Stimulated activated CD4-positive, alpha-beta T cell treated with anti-CD3 and anti-CD28 coated beads, Interleukin-4, amount 100 ng/mL, for 1 hour (primary cell): ENCODE measurements at places on chromosomes 6 and 20.

DNA sequence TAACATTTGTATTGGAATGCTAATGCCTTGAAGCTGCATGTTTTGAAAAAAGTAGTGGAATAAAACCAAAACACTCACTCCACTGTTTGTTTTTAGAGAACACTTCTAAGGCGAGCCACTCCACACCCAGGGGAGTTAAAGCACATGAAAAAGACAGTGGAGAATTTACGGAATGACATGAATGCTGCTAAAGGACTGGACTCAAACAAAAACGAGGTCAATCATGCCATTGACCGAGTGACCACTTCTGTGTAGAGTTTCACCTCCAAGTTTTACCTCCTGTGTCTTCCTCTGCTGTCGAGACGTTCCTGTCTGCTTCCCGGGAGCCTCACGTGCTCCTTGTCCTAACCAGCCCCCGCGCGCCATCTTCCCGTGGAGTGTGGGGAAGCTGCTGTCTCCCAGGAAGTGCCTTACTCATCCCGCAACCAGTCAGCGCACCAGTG, 127.8 kb downstream of the LRRC1 start:
- no peak for DNase-seq

DNA sequence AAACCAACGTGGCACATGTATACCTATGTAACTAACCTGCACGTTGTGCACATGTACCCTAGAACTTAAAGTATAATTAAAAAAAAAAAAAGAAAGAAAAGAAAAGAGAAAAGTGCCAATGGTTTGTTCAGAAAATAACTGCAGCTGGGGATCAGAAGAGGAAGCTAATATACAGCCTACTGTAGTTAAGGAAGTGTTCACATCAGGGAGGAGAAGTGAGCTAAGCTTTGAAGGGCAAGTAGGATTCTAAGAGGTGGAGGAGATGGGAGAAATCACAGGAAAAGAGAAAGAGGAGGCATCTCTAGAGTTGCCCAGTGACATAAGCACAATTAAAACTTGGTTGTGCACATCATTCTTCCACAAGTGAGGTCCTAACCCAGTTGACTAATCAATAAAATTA, 214.4 kb upstream of the DTNBP1 start:
- no peak for DNase-seq

- no peak for DNase-seq
Measured at GRCh38 chr20:32316667-32317066, 39.2 kb downstream of the KIF3B start.

DNA sequence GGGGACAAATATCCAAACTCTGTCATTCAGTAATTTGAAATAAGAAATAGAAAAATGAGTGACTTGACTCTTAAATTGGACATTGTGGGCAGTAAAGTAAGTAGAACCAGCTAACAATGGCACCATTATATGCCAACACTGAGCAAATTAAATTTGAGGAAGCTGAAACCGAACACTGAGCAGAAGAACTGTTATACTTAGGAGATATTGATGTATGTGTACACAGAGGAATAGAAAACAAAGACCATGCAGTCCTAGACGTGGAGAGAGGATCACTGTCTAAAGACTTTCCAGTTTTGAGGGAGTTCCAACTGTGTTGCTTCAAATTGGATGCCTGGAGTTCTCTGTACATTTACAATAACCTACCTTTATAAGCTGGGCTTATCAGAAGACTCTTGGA, 427.0 kb upstream of the EYS start:
- DNase-seq = no peak

GRCh38 chr6:128929869-128930268, 46.9 kb downstream of the LAMA2 start:
- no peak for DNase-seq

DNA sequence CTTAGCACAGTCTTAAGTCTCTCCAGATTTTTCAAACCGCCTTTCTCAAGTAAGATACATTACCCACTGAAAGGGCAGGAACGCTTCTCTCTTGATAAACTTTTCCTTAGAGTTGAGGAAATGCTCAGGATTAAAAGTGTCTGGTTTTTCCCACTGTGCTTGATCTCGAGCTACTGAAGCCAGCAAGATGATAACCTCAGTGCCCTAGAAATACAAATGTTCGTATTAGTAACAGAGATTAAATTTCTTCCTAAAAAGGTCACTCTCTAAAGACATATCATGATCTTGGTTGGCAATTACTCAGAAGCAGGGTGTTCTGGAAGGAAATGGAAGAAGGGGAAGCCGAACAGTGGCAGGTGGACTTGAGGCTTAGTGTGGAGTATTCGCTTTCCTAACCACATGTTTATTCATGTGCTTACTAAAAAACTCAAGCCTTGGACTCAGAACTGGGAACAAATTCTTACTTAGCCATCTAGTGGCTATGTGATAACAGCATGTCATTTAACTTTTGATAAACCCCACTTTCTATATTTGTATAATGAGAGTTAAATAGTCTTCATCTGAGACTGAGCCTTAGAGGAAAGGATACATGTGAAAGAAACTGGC, 20.1 kb downstream of the C6orf141 start:
- DNase-seq = no peak

GRCh38 chr20:46709055-46709458, 392 bp upstream of the SLC2A10 start:
- no peak for DNase-seq

GRCh38 chr20:17664025-17664633, 17.9 kb downstream of the RRBP1 start:
- no peak for DNase-seq

DNA sequence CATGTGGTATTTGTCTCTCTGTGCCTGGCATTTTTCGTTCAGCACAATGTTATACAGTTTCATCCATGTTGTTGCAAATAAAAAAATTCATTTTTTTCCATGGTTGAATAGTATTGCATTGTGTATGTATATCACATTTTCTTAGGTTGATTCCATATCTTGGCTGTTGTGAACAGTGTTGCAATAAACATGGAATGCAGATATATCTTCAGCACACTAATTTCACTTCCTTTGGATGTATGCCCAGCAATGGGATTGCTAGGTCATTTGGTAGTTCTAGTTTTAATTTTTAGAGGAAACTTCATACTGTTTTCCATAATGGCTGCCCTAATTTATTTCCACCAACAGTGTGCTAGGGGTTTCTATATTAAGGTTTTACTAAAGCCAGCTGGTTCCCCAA, 52.6 kb downstream of the GFRAL start:
- no peak for DNase-seq
